ENCODE measurements at places on chromosomes 13 and 19.

- DNase-seq: no peak
Measured at GRCh38 chr13:101423872-101424271, 7.6 kb upstream of the NALCN start.

DNA sequence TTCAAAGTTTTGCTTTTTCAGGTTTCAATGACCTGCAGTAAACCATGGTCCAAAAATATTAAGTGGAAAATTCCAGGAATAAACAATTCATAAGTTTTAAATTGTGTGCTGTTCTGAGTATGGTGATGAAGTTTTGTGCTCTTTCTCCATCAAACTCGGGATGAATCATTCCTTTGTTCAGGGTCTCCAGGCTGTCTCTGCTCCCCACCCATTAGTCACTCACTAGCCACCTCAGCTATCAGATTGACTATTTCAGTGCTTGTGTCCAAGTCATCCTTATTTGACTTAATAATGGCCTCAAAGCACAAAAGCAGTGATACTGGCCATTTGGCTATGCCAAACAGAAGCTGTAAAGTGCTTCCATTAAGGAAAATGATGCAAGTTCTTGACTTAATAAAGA is 1140.4 kb downstream of the EFNB2 start:
- DNase-seq: no peak

DNA sequence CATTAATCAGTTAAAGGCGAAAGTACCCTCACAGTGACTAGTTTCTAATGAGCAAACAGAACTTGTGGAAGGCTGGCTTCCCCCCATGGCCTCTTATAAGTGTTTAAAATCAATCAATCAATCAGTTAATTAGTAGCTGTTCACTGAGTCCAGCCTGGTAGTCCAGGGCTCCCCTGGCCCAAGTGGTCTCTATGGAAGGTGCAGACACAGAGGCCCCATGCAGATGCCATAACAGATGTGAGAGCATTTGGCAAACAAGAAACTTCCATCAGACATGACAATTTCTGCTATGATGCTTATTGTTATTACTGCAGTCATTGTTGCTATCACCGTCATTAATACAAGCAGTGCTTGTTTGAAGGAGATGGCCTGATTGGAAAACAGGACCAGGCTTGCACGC is 179.0 kb upstream of the TSHZ3 start:
- DNase-seq: no peak

- DNase-seq: no peak
Measured at GRCh38 chr13:38262211-38262610, 87.4 kb upstream of the UFM1 start.

DNA sequence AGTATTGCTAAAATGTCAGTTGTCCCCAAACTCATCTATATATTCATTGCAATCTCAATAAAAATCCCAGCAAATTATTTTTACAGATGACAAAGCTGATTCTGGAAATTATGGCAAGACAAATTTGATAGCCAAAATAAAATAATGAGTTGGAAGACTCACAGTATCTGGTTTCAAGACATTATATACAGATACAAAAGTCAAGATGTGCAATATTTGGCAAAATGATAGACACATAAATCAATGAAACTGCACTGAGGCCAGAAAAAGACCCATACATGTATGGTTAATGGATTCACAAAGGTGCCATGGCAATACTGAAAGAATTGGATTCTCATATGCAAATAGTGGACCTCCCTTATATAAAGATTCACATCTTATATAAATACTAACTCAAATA is 24.2 kb downstream of the ZNF45 start:
- no peak for DNase-seq

DNA sequence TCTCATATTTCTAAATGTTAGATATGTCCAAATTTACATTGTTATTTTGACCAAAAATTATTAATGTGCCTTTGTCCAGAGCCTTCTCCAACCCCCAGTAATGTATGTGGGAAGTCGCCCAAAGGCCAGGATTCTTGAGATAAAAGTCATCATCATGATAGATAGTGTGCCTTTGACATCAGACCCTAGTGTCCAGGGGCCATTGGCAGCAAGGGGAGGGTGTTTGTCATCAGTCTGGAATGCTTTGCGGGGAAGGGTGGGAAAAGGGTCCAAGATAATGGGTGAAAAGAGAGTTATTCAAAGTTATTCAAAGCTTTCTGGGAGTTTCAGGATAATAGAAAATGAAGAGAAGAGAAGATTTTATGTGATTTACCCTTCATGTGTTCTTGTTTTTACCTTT is 909.5 kb upstream of the GPC6 start:
- no peak for DNase-seq

GRCh38 chr13:44136696-44137268 is 236.8 kb upstream of the SERP2 start:
- no peak for DNase-seq

DNA sequence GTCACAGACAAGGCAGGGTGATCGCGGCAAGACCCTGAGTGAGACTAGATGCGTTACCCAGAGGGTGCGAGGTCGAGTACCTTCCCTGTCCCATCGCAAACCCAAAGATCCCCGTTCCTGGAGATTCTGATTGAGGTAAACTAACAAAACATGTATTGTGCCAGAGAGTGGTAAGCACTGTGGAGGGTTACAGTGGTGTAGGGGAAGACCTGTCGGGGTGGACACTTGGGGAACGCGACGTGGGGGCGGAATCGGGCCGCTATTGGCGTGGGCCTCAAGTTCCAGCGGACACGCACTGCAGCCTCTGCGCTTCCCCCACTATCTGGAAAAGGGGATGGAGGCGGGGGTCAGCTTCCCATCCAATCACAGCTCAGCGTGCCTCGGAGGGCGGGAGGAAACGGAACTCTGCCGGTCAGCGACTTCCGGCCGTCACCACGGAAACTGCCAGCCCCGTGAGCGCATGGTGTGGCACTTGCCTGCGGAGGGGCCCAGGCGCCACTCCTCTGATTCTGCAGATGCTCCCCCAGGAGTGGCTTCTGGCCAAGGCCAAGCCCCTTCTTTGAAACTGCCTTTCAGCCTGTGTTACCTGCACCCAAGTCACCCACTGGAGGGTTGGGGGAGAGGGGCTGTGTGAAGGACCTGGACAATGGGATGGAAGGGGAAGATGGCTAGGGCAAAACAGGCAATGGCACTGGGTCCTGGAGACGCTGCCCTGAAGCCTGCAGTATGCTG is 1.0 kb upstream of the UBE2M start:
- peak; percentile 87 for DNase-seq

DNA sequence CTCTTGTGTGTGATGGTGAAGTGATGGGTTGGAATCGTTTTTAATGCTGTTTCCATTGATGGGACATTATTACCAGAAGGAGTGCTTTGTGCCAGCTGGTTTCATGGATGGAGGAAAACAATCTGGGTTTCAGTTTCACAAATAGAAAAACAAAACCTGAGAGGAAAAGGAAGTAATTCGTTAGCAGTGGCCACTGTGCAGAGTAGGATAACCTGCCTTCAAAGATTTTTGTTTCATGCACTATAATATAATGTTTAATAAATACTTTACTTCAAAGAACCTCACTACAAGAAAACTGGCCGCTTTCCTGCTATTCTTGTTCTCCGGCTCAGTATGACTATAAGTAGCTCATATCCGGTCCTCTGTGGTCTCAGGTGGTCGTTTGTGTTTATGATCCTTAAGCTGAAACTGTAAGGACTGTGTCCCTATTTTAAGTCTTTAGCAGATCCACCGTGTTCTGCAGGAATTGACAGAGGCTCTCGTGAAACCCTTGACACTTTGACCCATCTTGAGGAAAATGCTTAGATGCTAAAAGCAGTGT is 104.7 kb downstream of the GGACT start:
- DNase-seq: no peak

All from activated naive CD4-positive, alpha-beta T cell treated with anti-CD3 and anti-CD28 coated beads for 36 hours (primary cell).